ENCODE measurements at places on chromosomes 1 and 21. TPM values are rescaled to one million over a fixed set of nuclear protein-coding genes. Genes with fewer than 3 reads are reported as not detected.

The FNBP1L gene
- 0.36 TPM for total RNA-seq

The CYP2J2 gene
- 2.7 TPM for total RNA-seq

The BARHL2 gene
- total RNA-seq = not detected

The CHIA gene
- not detected for total RNA-seq

The AK5 gene
- 1.9 TPM for total RNA-seq

The TMEM200B gene
- 0.43 TPM for total RNA-seq

GRCh38 chr21:43300496-43301408 is 126.2 kb downstream of the SIK1 start:
- no peak for DNase-seq

DNA sequence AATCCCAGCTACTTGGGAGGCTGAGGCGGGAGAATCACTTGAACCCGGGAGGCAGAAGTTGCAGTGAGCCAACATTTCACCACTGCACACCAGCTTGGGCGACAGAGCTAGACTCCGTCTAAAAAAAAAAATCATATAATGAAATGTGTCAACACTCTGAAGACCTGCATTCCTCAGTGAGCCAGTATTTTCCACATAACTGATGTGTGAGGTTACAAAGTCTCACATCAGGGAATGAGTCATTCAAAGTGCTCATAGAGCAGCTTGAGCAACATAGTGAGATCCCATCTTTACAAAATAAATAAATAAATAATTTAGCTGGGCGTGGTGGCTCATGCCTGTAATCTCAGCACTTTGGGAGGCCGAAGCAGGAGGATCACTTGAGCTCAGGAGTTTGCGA is 65.5 kb downstream of the CASZ1 start:
- DNase-seq = no peak

DNA sequence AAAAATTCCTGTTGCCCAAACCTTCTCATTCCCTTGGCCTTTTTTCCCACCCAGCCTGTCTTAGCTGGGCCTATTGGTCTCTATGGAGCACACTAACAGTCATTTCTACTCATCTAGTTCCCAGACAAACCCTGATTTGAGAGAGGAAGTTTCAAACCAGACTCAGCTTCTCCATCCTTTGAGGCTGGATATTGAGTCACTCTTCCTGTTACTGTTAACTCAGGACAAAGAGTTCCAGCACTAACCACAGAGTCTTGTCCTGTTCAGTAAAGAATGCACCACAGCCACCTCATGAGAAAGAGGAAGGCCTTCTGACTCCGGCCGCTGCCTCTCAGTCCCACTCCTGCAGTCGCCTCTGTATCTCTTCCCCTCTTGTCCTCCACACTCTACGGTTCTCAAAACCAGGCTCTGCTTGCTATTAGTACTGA is 137.8 kb downstream of the PTPRC start:
- DNase-seq = no peak

GRCh38 chr1:52234014-52234413 is 92.1 kb downstream of the ZFYVE9 start:
- no peak for DNase-seq

GRCh38 chr1:153642161-153642560 is 8.3 kb downstream of the CHTOP start:
- DNase-seq = no peak

- no peak for DNase-seq
Measured at GRCh38 chr1:57307392-57308170, 116.3 kb downstream of the DAB1 start.

DNA sequence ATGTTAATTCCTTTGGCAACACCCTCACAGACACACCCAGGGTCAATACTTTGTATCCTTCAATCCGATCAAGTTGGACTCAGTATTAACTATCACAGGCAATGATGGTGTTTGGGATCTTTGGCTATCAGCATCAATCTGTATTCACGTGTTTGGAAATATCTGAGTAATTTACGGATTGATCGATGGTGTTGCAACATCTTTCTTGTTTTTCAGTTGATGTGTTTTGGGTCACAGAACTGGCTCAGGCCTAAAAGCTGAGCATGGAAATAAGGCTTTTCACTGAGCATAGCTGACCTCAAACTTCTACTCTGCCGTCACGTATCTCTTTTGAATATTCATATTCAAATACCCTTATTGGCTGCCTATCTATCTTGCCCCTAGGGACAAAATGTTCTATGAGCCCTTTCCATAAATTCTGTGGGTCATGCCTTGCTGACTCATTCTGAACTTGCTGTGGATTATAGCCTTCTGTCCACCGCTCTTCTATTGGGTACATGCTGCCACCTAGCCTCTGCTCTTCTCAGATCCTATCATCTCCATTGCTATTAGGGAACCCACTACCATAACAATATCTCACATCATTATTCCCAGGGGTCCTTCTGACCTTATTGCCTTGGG is 156.0 kb downstream of the PDE4B start:
- no peak for DNase-seq

Measured in activated naive CD4-positive, alpha-beta T cell treated with anti-CD3 and anti-CD28 coated beads, Interleukin-2, amount 50 U/mL, for 72 hours (primary cell).